ENCODE measurements at places on chromosomes 4 and X. TPM values are rescaled to one million over a fixed set of nuclear protein-coding genes. Genes with fewer than 3 reads are reported as not detected.

Gene PPP3CA
- 34.4 TPM for total RNA-seq

Gene PRRG3
- total RNA-seq = not detected

Gene ITGB1BP2
- total RNA-seq = 1.6 TPM

- no peak for DNase-seq
Measured at GRCh38 chr4:81617545-81617944, 145.8 kb upstream of the RASGEF1B start.

GRCh38 chr4:24273136-24273535 is 311.2 kb downstream of the DHX15 start:
- no peak for DNase-seq

- DNase-seq = peak; percentile 20
Measured at GRCh38 chr4:168919706-168920324, 90.2 kb downstream of the CBR4 start.

GRCh38 chr4:29336861-29337260 is 1383.3 kb upstream of the PCDH7 start:
- DNase-seq = no peak

- peak; percentile 79 for DNase-seq
Measured at GRCh38 chrX:63657821-63658220, 127.2 kb downstream of the ARHGEF9 start.

DNA sequence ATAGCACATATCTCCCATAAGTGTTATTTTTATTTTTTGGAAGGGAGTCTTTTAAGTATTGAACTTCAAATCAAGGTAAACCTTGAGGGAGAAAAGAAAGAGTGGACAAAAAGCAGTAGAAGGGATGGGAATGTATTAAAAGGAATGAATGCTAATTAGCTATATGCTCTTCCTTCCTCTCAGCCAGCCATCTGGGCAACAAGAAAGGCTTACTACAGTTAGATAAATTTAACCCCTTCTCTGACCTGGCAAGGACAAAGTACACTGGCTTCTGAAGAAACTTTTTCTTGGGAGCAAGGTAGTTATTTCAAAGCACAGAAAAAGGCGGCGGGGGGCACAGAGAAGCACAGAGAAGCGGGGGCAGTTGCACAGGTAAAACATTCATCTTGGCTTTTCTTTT is 54.6 kb downstream of the GAB1 start:
- no peak for DNase-seq

GRCh38 chr4:34633241-34633640 is 1611.1 kb downstream of the ARAP2 start:
- no peak for DNase-seq

GRCh38 chr4:185540487-185541120 is 5.3 kb upstream of the PDLIM3 start:
- DNase-seq = no peak

- DNase-seq = no peak
Measured at GRCh38 chr4:16083241-16084191, at the start of gene PROM1. PROM1 (minus strand) TSS chr4:16084023; CDS start chr4:16075906, 8,117 bp downstream.
